Activated T-helper 1 cell treated with anti-CD3 and anti-CD28 coated beads, Interleukin-12 subunit alpha, Interleukin-12 subunit beta, Interleukin-2, Interleukin-4 antibody, amounts not matched to agents 30 ng/mL and 10 ng/mL and 1 ng/mL, durations not matched to agents 14 hours and 24 hours and 36 hours (primary cell): ENCODE measurements at places on chromosomes 7 and 10. TPM values are rescaled to one million over a fixed set of nuclear protein-coding genes. Genes with fewer than 3 reads are reported as not detected.

GRCh38 chr10:30556189-30556588 is 73.4 kb downstream of the LYZL2 start:
- peaks cover 8% of the 10 kb centered on the region for H3K27me3 ChIP-seq
- no peak overlapping the region for H3K27ac ChIP-seq
- no peak overlapping the region for H3K4me3 ChIP-seq
- peaks cover 2% of the 10 kb centered on the region for H3K36me3 ChIP-seq

DNA sequence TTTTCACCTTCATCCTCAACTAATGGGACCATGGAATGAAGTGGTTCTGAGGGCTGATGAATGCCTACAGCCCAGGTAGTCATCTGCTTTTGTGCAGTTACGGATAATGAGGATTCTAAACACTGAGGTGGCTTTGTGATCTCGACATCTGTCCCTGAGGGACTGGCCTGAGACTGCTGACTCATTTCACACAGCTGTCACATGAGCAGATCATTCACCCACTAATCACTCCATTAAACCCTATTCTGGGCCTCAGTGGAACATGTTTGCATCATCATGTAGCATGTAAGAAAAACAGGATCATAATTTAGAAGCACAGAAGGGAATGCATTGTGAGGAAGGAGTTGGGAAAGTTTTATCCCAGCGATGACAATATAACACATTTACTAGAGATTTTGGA is 79.4 kb upstream of the FEZF1 start:
- no peaks in the 10 kb centered on the region for H3K27me3 ChIP-seq
- no peaks in the 10 kb centered on the region for H3K36me3 ChIP-seq
- no peak for DNase-seq
- no peak overlapping the region for H3K4me3 ChIP-seq

GRCh38 chr10:58952747-58953466 is 223.5 kb upstream of the PHYHIPL start:
- no peak for DNase-seq
- no peak overlapping the region for H3K4me3 ChIP-seq
- H3K4me1 ChIP-seq = no peaks in the 10 kb centered on the region
- H3K27ac ChIP-seq = no peak overlapping the region

DNA sequence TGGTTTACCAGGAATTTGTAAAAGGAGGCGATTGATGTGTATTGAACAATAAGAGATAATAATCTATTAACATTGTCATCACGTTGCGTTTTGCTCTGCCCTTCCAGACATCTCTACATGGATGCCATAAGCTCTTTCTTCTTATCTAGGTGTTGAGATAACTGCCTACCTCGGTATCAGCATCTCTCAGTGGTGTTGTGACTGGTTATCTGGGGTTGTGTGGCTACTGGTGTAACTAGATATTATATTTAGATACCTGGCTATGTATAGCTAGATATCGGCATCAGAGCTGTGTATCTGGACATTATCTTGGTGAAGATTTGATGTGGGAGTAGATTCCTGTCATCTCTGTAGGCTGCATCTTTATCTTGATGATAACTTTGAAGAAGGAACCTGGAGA is 17.2 kb downstream of the GATA3 start:
- no peaks in the 10 kb centered on the region for H3K27me3 ChIP-seq
- no peak for DNase-seq
- H3K36me3 ChIP-seq = peaks cover 76% of the 10 kb centered on the region
- no peak overlapping the region for H3K27ac ChIP-seq
- peak overlapping the region; percentile 20 for H3K4me3 ChIP-seq
- H3K4me1 ChIP-seq = peaks cover 81% of the 10 kb centered on the region

Gene RAPGEF5
- 0.59 and 0.70 TPM in 2 replicates for total RNA-seq

- H3K4me1 ChIP-seq = no peaks in the 10 kb centered on the region
- no peak overlapping the region for H3K4me3 ChIP-seq
- no peaks in the 10 kb centered on the region for H3K27me3 ChIP-seq
- H3K27ac ChIP-seq = peak overlapping the region; percentile 41
- DNase-seq = no peak
Observed at GRCh38 chr7:18648849-18649758, 153.6 kb downstream of the HDAC9 start.

- no peaks in the 10 kb centered on the region for H3K36me3 ChIP-seq
- H3K4me1 ChIP-seq = peaks cover 6% of the 10 kb centered on the region
- no peak overlapping the region for H3K27ac ChIP-seq
- no peak overlapping the region for H3K4me3 ChIP-seq
Observed at GRCh38 chr7:94276027-94276426, 118.7 kb upstream of the COL1A2 start.

Gene SPDYE5
- total RNA-seq = not detected in 2 replicates

GRCh38 chr10:71225291-71226058 is 13.1 kb downstream of the UNC5B start:
- no peaks in the 10 kb centered on the region for H3K36me3 ChIP-seq
- H3K27ac ChIP-seq = no peak overlapping the region
- no peaks in the 10 kb centered on the region for H3K4me1 ChIP-seq
- no peak overlapping the region for H3K4me3 ChIP-seq
